ENCODE measurements at places on chromosomes 1 and 21.

- no peak for DNase-seq
Observed at GRCh38 chr1:46394108-46394871, at the start of gene FAAH. Gene FAAH, plus strand, starts transcription at chr1:46394317. Its CDS starts 32 bp downstream, at chr1:46394349.

GRCh38 chr1:195335541-195335940, 1272.7 kb downstream of the KCNT2 start:
- no peak for DNase-seq

DNA sequence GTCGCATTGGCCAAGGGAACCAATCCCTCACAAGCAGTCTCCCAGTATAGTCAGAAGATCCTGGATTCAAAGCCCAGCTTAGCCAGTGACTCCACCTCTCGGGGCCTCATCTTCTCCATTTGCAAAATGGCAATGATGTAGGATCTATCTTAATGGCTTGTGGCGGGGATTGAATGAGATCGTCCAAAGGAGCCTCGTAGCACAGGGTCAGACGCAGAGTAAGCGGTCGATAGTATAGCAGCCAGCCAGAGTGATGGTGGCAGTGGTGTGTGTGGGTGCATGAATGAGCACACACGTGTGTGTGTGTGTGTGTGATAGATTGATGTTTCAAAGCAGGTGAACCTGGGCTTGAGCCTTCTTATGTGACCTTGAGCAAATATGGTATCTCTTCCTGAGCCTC, 79.8 kb upstream of the WNT4 start:
- DNase-seq = no peak

GRCh38 chr1:73909043-73909562, 288.9 kb downstream of the LRRIQ3 start:
- no peak for DNase-seq

GRCh38 chr1:186113461-186113860, 261.6 kb downstream of the TPR start:
- DNase-seq = no peak

GRCh38 chr1:6035719-6036118, 10.0 kb upstream of the KCNAB2 start:
- DNase-seq = no peak

DNA sequence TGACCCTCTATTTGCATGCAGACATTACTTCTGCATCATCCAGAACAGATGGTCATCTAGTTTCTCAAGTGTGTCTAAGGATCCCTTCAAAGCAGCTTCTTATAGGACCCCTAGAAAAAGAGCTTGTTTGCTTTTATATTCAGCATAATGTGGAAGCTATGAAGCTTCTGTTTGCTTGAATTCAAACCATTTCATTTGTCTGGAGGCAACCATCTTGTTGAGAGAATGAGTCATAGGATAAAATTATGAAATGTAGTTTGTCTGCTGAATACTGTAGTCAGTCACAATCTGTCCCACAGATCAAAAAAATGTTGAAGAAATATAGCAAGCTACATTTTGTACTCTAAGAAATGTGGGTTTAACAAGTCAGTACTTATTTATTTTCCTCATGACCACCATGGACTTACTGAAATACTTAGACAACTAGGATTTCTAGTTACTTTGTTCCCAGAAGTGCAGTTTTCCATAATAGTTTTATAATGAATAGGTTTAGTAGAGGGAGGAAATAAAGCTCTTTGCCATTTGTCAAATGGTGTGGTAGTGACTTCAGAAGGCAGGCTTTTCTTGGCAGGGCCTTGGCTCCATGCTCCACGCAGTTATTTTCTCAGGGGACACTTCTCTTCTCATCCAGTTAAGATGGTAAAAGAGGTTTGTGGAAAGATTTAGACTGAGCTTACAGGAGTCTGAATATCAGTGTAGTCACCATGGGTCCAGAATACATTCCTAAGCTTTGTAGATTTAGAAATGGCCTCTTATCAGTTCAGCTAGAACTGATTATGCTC, 74.8 kb upstream of the DEPDC1 start:
- no peak for DNase-seq

DNA sequence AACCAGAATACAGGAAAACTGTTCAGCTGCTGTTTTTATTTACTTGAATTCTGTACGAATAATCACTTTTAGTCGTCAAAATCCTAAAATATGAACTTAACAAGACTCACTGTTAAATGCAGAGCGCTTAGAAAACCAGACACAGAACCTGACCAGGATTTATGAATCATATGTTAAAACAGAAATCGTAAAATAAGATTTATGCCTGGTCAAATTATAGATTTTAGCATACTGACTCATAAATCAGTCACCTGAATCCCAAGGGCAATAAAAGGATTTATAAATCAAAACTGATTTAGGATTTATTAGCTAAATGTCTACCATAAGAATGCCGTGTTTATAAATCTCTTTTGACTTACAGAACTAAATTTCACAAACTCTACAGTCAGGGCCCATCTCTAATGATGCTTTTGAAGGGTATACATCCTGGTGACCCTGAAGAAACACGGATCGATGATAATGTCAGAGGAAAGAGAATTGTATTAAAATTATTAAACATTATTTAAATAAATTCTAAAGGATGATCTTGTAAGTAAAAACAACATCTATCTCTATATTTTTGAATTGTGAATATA, 28.8 kb downstream of the CYYR1 start:
- DNase-seq = no peak

DNA sequence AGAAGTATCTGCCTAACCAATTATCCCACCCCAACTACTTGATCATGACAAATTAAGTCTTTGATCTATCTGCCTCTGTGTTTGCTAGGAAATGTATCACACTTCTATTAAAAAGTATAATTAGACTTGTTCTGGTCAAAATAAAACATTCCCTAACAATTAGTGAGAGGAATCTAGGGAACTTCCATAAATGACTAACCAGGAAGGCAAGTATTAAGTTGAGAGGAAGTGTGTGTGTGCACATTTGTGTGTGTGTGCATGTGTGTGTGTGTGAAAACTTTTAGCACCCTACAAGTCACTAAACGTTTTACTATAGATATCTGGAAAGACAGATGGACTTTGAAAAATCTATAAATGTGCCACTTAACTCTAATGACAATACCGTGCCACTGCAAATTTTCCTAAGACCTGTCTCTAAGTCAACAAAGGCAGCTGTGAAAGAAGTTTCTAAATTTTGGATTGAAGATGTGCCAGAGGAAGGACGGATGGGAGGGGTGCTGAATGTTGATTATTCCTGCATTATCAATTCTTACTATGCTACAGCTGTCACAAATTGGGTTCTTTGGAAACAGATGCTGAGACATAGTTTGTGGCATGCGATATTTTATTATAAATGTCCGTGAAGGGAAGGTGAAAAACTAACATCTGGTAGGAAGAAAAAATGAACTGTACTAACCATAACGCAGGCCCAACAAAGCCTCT, 567.1 kb downstream of the PTPRC start:
- DNase-seq = no peak

DNA sequence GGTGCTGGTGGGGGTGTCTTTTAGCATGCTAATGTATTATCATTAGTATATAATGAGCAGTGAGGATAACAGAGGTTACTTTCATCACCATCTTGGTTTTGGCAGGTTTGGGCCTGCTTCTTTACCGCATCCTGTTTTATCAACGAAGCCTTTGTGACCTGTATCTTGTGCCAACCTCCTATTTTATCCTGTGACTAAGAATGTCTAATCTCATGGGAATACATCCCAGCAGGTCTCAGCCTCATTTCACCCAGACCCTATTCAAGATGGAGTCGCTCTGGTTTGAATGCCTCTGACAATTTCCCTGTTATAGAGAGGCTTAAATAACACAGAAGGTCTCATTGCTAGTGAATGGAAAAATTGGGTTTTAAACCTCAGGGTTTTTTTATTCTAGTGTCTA, 300.8 kb upstream of the PROX1 start:
- DNase-seq = no peak

- no peak for DNase-seq
Observed at GRCh38 chr1:53398576-53399365, 60.4 kb upstream of the DMRTB1 start.

DNA sequence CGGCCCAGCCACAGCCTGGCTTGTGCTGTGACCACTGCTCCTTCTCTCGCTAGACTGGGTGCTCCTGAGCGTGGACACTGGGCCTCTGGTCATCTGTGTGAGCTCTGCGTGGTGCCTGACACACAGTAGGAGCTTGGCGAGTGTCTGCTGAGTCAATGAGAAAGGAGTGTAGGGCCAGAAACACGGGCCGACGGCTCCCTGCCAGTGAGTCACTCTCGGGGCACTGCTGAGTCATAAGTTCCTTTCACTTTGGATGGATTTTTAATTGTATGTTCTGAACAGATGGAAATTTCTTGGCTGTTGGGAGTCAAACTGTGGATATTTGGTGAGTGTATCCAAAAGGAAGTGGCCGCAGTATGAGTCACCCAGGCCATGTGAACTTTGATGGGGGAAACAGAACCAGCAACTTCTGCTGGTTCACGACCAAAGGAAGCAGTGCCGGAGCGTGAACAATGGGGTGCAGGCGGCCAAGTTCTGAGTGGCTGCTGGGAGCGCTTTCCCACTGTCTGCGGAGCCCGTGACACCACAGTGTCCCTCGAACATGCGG, 41.0 kb upstream of the COL18A1 start:
- no peak for DNase-seq

DNA sequence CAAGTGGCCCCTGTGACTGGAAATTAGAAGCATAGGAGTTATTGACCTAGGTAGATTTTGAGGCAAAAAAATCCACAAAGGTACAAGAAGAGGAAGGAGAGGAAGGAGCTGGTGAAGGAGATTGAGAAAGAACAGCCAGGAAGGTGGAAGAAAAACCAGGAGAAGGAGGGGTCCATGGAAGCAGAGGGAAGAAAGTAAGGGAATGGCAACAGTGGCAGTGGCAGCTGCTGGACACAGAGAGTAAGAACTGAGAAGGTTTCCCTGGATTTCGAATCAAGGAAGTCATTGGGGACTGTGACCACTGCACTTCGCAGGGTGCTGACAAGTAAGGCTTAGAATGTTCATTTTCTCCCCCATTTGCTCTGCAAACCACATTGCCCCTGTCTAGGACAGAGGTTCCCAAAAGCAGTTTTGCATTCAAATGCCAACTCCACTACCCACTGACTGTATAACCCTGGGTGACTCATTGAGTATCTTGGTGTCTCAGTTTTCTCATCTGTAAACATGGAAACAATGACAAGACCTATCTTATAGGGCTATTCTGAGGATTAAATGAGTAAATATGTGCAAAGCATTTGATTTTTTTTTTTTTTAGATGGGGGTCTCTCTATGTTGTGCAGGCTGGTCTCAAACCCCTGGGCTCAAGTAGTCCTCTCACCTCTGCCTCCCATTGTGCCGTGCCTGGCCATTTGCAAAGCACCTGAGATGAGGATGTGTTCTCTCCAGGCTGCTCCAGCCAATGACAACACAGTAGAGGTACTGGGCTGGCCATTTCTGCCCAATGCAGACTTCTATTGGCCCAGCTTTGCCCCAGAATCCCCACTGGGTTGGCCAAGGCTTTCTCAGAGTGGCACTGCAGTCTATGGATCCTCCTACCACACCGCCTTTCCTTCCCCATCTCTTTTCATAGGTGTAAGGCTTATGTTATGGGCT, 9.3 kb upstream of the CAPN2 start:
- no peak for DNase-seq

DNA sequence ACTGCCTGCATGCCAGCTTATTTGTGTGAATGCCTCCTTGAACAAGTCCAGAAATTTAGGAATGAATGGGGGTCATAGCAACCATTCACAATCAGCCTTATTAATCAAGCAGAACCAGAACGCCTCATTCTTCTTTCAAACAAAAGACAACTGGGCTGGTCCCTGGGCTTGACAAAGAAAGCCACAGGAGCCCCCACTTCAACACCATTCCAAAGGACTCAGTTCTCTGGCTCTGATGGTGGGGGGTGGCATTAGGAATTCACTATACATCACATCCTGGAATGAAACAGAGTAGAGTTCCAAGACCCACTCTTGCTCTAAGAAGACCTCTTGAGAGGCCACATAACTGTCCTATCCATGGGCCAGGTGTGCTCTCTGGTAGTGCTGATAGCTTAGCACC, 186.6 kb upstream of the ST6GALNAC5 start:
- DNase-seq = no peak

DNA sequence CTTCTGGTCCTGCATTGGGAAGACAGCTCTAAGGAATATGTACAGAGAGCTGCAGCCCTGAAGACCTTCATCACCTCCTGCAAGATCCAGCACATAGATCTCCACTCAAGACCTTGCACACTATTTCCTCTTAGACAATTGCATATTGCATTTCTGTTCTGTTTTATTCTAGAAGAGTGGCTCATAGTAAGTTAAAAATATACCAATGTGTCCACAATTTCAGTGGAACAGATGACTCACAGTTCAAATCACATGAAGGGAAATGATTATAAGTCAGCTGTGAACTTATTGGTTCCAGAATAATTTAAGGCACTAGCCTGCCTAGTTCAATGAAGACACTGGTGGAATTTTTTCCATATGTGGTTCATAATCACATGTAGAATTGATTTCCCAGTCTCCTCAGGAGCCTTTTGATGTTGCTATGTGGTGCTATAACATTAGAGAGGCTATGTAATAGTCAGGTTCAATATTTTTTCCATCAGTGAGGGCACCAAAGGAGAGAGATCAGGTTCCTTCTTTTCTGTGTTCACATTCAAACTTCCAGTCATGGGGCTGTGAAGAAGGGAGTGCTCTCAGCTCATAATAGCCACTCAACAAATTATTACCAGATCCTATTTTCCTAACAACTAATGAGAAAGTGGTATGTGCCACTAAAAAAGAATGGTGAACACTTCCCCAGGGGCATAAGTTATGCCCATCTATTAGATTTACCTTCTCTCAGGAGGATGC, 9.8 kb upstream of the AK5 start:
- DNase-seq = no peak

DNA sequence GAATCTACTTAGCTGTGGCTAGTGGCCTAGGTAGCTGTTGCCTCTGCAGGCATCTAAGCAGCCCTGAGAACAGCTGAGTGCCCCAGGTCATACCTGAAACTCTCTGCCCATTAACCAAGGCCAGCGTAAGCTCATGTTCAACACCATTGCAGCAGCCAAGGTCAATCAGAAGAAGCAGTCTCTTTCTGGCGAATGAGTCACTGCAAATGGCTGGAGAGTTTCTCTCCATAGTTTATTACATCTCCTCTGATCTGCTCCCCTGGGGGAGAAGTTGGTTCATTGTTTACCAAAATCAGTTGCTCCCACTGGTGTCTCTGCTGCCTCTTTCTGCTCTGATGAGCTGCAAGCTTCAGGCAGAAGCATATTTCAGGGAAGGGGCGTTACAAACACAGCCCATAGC, 6.9 kb upstream of the BCL9 start:
- no peak for DNase-seq

DNA sequence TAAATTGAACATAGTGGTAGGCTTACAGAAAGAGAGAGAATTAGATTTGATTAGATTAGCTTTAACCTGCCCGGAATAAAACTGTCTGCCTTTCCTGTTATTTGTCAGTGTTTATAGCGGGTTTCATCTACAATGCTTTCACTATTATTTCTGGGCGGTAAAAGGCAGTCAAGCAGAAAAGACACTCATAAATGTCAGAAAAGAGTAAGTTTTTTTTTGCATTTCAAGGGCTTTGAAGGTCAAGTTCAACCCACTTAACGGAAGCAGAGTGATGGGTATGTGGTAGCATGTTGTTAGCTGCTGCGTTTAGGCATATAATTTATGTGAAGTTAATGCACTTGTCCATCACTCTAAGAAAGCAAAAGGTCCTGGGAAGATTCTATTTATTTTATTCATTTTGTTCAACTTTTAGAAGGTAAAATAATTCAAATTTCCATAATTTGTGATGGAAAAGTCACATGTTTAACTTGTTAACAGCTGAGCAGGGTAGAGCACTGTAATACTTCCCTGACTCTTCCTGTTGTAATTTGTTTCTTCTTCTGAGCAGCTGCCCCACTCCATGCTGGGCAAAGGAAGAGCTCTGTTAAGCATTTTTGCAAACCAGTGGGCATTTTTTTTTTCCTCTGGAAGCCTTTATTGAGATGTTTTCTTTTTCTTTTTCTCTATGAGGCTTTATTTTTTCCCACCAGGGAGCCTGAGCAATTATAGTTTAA, 220.1 kb downstream of the ST6GALNAC3 start:
- DNase-seq = peak; percentile 10
